ENCODE measurements at places on chromosomes 1 and 21. TPM values are rescaled to one million over a fixed set of nuclear protein-coding genes. Genes with fewer than 3 reads are reported as not detected.

The POU3F1 gene
- 0.57 TPM for polyA plus RNA-seq

The RNASEL gene
- 10.1 TPM for polyA plus RNA-seq

The OR2T11 gene
- not detected for polyA plus RNA-seq

The CRABP2 gene
- polyA plus RNA-seq: not detected

The ATP6V1G3 gene
- polyA plus RNA-seq: not detected

The MFAP2 gene
- polyA plus RNA-seq: not detected

The FBLIM1 gene
- polyA plus RNA-seq: not detected

The KCNJ10 gene
- not detected for polyA plus RNA-seq

The AMY2B gene
- polyA plus RNA-seq: 1.9 TPM

- no peak for DNase-seq
- H3K4me1 ChIP-seq: no peaks in the 10 kb centered on the region
- no peak overlapping the region for H3K4me3 ChIP-seq
- H3K27me3 ChIP-seq: no peaks in the 10 kb centered on the region
- H3K27ac ChIP-seq: no peak overlapping the region
Measured at GRCh38 chr1:68963353-68963752, 466.5 kb upstream of the DEPDC1 start.

DNA sequence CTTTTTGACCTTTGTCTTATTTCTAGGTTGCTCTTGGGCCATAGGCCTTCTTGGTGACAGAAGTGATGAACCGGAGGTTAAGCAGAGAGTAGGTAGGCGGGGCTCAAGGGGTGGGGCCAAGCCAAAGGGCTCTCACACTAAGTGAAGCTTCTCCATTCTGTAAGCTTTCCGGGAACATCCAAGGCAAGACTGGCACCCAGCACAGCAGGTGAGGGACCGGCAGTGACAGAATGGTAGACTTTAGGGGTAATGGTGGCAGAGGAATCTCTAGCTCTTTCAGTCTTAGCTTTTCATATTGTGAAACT, at the start of gene TNFAIP8L2:
TNFAIP8L2 (plus strand) TSS at position 135 of the 305 bp plus-strand sequence. CDS start 2,049 bp downstream, outside the sequence.
- H3K27ac ChIP-seq: peak within 1 kb of the TSS; percentile 93
- H3K36me3 ChIP-seq: no peaks in the 10 kb centered on the region
- peak within 1 kb of the TSS; percentile 98 for H3K4me3 ChIP-seq
- no peaks in the 10 kb centered on the region for H3K27me3 ChIP-seq

- peaks cover 10% of the 10 kb centered on the region for H3K36me3 ChIP-seq
- H3K4me1 ChIP-seq: no peaks in the 10 kb centered on the region
- no peak overlapping the region for H3K4me3 ChIP-seq
- no peak overlapping the region for H3K27ac ChIP-seq
Measured at GRCh38 chr1:24364975-24365678, 46.0 kb downstream of the GRHL3 start.

- peaks cover 9% of the 10 kb centered on the region for H3K36me3 ChIP-seq
- H3K27ac ChIP-seq: no peak overlapping the region
- no peaks in the 10 kb centered on the region for H3K27me3 ChIP-seq
- no peak overlapping the region for H3K4me3 ChIP-seq
- no peaks in the 10 kb centered on the region for H3K4me1 ChIP-seq
Measured at GRCh38 chr1:6638226-6638625, 13.6 kb downstream of the THAP3 start.

DNA sequence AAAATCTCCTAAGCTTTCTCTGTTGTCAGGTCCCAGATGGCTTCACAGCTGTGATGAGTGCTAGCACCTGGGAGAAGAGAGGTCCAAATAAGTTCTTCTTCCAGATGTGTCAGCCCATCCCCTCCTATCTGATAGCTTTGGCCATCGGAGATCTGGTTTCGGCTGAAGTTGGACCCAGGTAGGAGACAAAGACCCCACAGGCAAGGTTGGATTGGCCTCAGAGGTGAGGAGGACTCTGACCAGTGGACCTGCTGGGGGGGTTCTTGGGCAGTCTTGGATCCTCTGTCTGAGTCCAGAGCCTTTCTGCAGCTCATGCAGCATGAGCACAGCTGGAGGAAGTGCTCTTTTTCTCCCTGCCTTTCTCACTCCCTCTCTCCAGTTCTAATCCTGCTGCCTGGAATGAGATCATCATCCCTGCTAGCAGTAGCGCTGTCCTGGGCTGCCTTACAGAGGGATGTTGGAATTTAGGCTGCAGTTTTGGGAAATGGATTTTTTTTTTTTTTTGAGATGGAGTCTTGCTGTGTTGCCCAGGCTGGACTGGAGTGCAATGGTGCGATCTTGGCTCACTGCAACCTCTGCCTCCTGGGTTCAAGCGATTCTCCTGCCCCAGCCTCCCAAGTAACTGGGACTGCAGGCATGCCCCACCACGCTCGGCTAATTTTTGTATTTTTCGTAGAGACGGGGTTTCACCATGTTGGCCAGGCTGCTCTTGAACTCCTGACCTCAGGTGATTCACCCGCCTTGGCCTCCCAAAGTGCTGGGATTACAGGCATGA, 7.1 kb downstream of the RNPEP start:
- peaks cover 33% of the 10 kb centered on the region for H3K36me3 ChIP-seq
- peaks cover 9% of the 10 kb centered on the region for H3K4me1 ChIP-seq
- no peaks in the 10 kb centered on the region for H3K27me3 ChIP-seq
- DNase-seq: no peak

DNA sequence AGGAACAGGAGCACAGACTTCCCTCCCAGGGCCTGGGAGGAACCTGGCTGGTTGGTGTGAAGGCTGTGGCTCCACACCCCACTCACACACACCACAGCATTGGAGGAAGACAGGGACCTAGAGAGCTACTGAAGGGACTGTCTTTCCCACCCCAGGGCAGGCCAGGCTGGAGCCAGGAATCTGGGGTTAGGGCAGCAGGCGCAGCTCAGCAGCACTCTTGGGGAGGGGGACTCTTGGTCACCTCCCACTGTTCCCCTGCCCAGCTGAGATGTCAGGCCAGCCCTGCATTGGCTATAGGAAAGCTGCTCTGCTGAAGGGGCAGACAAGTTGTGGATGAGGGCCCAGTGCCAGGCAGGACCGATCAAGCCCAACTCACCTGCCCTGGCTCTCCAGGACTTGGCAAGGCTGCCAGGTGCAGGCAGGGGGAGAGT, 1.6 kb upstream of the PLEKHA6 start:
- H3K27ac ChIP-seq: no peak overlapping the region
- H3K4me3 ChIP-seq: no peak overlapping the region
- peaks cover 70% of the 10 kb centered on the region for H3K27me3 ChIP-seq
- peaks cover 18% of the 10 kb centered on the region for H3K4me1 ChIP-seq
- H3K36me3 ChIP-seq: no peaks in the 10 kb centered on the region
- no peak for DNase-seq

DNA sequence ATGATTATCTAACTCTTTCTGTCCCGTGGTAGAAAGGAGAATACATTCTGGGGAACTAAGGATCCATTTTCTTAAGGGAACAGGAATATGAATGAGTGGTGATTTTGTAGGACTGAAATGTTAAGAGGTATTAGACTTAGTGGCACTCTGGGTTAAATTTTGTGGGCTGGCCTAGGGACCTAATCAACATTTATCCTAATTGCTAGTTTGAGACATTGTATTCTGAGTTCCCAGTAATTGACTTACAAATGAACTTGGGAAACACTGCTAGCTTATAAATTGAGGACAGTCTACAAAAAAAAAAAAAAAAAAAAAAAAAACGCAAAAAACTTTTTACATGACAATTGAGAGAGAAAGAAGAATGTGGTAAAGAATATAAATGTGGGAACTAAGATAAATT, 136.6 kb upstream of the ZP4 start:
- no peak overlapping the region for H3K4me3 ChIP-seq
- no peaks in the 10 kb centered on the region for H3K4me1 ChIP-seq
- H3K27ac ChIP-seq: no peak overlapping the region
- no peaks in the 10 kb centered on the region for H3K36me3 ChIP-seq

DNA sequence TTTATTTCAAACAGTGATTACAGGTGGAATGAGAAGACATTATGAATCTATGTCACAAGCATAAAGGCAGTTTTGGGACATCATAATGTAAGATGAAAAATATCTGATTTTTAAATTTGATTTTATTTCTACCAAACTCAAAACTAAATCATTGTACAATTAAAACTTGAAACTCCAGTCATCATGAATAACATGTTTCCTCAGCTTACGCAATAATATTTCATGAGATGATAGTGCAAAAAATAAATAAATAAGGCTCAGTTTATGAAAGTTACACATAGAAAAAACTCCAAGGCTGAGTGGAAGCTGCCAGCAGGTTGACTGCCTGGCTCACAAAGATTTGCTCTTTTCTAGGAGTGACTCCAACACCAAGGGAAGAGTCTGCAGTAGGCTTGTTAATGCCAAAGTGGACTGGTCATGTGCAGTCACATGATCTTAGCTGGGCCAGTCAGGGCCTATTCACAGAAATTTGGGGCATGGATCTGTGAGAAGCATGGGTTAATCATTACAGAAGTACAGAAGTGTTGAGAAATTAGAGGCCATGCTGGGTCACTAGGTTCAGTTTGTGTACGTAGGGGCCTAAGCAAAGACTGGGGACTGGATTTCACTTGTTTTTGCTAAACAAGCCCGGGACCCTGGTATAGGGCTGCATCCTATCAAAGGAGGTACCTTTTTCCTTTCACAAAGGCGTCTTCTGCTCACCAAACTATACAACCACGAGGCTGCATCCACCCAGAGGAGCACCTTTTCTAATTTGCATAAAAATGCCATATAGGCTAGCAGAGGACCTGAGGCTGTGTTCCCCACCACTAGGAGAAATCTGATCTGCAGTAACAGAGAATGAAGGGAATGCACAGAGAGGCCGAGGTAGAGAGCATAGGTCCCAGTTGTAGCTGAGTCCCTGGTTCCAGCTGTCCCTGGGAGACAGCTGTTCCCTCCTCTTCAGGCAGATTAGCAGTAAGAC, 4.9 kb upstream of the ABCA4 start:
- H3K4me1 ChIP-seq: no peaks in the 10 kb centered on the region
- no peak for DNase-seq
- H3K4me3 ChIP-seq: no peak overlapping the region

GRCh38 chr1:104856091-104856490, 1106.4 kb downstream of the AMY1C start:
- H3K4me3 ChIP-seq: no peak overlapping the region

DNA sequence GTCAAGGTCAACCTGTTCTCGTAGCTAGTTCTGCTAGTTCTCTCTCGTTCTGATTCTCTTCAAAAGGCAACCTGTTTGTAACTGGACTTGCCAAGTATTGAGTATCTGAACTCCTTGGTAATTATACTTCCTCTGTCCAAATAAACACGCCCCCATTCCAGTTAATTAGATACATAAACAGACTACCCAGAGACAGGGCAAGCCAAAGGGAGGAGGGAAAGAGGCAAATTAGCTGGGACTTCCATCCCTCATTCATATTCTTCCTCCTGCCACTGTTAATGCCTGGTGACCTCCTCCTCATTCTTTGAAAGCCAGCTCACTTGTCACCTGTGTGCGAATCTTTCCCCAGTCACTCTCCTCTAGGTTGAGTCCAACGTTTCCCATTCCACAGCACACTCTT, 62.9 kb downstream of the LPAR3 start:
- H3K4me3 ChIP-seq: no peak overlapping the region
- H3K36me3 ChIP-seq: no peaks in the 10 kb centered on the region
- H3K4me1 ChIP-seq: no peaks in the 10 kb centered on the region
- H3K27me3 ChIP-seq: peaks cover 10% of the 10 kb centered on the region
- no peak for DNase-seq
- no peak overlapping the region for H3K27ac ChIP-seq

GRCh38 chr1:245578308-245578707, 423.5 kb downstream of the KIF26B start:
- peaks cover 3% of the 10 kb centered on the region for H3K4me1 ChIP-seq
- H3K27ac ChIP-seq: no peak overlapping the region
- no peak for DNase-seq

- H3K36me3 ChIP-seq: no peaks in the 10 kb centered on the region
- no peak for DNase-seq
- no peaks in the 10 kb centered on the region for H3K27me3 ChIP-seq
- H3K27ac ChIP-seq: no peak overlapping the region
Measured at GRCh38 chr1:180633057-180634056, 1.5 kb downstream of the XPR1 start.

GRCh38 chr1:155174324-155175280, 953 bp downstream of the TRIM46 start:
- no peak for DNase-seq
- H3K27ac ChIP-seq: peak overlapping the region; percentile 97
- peak overlapping the region; percentile 100 for H3K4me3 ChIP-seq
- no peaks in the 10 kb centered on the region for H3K27me3 ChIP-seq
- peaks cover 41% of the 10 kb centered on the region for H3K4me1 ChIP-seq
- H3K36me3 ChIP-seq: no peaks in the 10 kb centered on the region

DNA sequence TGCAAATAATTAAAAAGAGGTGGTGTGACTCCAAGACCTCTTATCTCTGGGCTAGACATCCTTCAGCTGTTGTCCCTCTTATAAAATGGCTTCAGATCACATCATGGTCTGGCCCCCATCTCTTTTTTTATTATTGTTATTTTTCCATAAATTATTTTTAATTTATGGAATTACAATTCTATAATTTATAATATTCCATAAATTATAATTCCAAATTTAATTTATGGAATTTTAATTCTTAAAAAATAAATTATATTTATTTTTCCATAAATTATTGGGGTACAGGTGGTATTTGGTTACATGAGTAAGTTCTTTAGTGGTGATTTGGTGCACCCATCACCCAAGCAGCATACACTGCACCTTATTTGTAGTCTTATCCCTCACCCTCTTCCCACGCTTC, 65.9 kb upstream of the GJA5 start:
- no peak for DNase-seq
- H3K27me3 ChIP-seq: peaks cover 16% of the 10 kb centered on the region
- no peak overlapping the region for H3K27ac ChIP-seq
- H3K4me1 ChIP-seq: no peaks in the 10 kb centered on the region
- no peaks in the 10 kb centered on the region for H3K36me3 ChIP-seq
- no peak overlapping the region for H3K4me3 ChIP-seq

GRCh38 chr1:227941509-227942020, 6.2 kb downstream of the WNT9A start:
- H3K4me3 ChIP-seq: no peak overlapping the region
- H3K4me1 ChIP-seq: no peaks in the 10 kb centered on the region
- H3K27ac ChIP-seq: no peak overlapping the region

Data from naive B cell (primary cell).